B cell (primary cell): ENCODE measurements at places on chromosomes 5 and 9. TPM values are rescaled to one million over a fixed set of nuclear protein-coding genes. Genes with fewer than 3 reads are reported as not detected.

The ADGRD2 gene
- polyA plus RNA-seq, result not detected in 2 replicates

The SNCB gene
- 0.09 and 0.10 TPM in 2 replicates for polyA plus RNA-seq

The TYRP1 gene
- polyA plus RNA-seq, result not detected in 2 replicates

The SLC25A2 gene
- polyA plus RNA-seq, result 0.12 and 0.29 TPM in 2 replicates

The RNF180 gene
- not detected in 2 replicates for polyA plus RNA-seq

The C7 gene
- not detected in 2 replicates for polyA plus RNA-seq

The SHOC1 gene
- not detected in 2 replicates for polyA plus RNA-seq
